ENCODE measurements at places on chromosomes 7 and 10.

- no peak for DNase-seq
Observed at GRCh38 chr7:124246262-124246863, 213.5 kb upstream of the TMEM229A start.

DNA sequence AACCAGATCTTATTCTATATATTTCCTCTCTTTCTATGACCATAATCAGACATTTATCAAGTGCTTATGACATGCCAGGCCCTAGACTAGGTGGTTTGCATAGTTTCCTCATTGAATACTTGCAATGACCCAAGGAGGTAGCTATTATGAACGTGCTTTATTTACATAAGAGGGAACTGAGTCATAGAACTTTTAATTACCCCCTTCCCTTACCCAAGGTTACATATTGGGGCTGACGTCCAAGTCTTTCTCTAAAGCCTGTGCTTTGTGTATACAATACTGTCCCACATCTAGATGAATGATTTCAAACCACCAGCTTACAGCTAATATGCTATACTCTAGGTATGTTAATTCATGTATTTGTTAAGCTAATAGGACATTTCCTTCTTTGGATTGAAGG lies 91.9 kb upstream of the NPY start:
- DNase-seq, result no peak

DNA sequence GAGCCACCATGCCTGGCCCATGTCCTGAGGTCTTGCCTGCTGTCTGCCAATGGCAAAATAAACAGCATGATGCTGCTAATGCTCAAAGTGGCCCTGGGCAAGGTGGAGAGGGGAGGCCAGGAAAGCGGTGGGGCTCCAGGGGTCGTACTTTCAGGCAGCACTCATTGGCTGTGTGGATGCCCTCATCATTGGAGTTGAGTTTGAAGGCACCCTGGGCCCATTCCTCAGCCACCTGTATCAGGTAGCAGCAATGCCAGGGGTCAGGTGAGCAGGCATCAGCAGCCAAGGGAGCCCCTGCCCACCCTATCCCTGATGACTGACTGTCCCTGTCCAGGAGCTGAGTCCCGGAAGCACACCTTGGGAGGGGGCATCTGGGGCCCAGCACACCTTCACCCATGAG lies 902.5 kb upstream of the ZNF722 start:
- no peak for DNase-seq

GRCh38 chr10:24617771-24618396 lies 105.8 kb downstream of the ARHGAP21 start:
- no peak for DNase-seq

DNA sequence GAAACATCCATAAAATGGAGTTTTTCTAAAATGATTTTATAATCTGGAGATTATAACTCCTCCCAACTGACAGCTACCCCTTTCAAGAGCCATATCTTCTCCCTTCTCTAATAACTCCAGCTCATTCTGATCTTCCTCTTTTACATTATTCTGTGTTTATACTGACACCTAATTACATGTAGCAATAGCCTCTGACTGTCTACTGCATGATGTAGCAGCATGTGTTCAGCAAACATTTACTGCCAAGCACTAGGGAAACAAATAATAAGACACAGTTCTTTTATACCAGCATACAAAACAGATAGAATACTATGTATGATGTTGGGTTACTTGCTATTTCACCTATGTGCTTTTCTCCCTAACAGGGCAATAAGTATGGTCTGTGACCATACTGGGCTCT lies 20.7 kb downstream of the RBM28 start:
- DNase-seq, result no peak

DNA sequence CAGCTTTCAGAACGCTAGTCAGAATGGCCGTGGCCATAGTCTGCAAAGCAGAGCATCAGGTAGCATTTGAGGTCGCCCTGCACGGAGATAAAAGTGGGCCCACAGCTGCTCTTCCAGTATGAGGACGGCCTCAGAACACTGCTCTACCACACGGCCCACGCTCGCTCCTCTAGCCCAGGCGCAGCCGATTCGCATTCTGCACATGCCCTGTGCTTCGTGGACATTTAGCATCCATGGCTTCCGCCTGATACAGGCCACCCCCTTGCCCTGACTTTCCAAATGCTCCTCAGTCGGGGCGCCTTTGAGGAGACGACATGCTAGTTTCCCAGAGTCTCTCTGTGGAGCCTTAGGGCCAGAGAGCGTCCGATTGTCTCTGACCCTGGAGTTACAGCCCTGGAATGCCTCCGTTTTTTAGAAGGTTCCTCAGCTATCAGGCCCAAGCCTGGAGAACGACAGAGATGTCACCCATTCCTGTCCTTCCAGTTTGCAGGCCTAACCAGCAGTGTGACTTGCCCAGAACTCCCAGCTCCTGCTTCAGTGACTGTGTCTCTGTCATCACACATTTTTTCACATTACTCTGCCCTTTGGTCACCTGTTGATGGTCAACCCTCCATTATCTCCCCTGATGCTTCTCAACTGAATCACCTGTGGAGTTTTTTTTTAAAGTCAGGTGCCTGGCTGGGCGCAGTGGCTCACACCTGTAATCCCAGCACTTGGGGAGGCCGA lies 14.3 kb downstream of the STRA8 start:
- no peak for DNase-seq

DNA sequence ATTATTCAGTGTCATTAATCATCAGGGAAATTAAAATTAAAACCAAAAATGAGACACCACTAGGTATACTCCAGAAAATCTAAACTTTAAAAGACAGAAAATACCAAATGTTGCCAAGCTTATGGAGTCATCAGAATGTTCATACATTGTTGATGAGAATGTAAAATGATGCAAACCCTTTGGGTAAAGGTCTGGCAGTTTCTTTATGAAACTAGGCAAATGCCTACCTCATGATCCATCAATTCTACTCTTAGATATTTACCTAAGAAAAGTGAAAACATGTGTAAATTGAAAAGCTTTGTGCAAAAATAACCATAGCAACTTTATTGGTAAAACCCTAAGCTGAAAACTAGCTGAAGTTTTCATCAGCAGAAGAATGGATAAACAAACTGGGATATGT lies 329.5 kb upstream of the MEOX2 start:
- DNase-seq, result no peak

DNA sequence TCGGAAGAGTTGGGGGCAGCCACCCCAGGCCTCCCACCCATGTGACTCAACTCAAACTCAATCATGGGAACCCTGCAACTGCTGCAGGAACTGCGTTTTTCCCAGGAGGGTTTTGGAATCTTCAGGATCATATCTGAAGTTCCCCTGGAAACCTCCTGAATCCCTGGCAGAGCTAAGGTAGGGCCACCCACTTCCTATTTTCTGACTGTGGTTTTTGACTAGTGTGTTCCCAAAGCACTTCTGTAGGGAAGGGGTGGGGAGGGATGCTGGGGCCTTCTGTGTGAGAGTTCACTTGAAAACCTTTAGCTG lies 127.6 kb upstream of the UNC5B start:
- no peak for DNase-seq

DNA sequence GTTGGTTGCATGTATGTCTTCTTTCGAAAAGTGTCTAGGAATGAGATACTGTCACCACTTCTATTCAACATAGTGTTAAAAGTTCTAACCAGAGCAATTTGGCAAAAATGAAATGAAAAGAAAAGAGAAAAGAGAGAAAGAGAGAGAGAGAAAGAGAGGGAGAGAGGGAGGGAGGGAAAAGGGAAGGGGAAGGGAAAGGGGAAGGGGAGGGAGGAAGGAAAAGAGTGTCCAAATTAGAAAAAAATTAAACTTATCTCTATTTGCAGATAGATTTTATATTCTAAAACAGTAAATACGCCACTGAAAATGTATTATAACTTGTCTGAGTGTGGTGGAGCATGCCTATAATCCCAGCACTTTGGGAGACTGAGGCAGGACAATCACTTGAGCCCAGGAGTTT lies 16.2 kb downstream of the DDX56 start:
- no peak for DNase-seq

- DNase-seq, result no peak
Observed at GRCh38 chr7:151314401-151314800, 27.2 kb upstream of the NUB1 start.

DNA sequence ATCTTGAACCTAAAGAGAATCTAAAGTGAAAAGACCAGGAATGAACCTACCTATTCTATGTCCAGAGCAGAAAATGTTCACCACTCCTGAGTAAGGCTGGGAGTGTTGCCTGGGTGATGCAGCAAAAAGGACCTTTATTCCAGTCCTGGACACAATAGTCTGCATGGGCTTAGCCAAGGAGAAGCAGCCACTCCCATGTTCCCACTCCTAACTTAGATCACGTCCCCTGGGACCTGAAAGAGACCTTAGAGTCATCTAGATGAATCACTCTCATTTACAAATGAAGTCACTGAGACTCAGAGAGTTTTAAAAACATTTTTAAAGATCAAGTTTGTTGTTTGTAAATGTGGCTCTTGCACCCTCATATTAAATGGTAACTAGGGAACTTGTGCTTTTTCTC lies 763.4 kb downstream of the KCNMA1 start:
- DNase-seq, result no peak

DNA sequence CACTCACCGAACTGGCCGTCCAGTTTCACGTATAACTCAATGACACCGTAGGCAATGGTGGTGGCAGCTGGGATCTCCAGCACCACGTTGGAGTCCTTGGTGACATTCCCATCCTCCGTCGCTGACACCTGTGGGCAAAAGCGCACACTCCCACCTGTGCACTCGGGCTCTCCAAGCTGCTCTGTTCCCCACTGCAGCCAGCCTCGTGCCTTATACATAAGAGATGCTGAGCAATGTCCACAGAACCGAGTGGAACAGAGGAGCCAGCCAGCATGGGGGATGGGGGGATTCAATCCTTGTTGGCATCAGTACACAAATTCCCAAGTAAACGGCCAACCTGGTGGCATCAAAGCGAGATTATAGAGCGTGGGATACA lies 40.0 kb downstream of the GSDME start:
- no peak for DNase-seq
